ENCODE measurements at places on chromosomes 12 and 14.

DNA sequence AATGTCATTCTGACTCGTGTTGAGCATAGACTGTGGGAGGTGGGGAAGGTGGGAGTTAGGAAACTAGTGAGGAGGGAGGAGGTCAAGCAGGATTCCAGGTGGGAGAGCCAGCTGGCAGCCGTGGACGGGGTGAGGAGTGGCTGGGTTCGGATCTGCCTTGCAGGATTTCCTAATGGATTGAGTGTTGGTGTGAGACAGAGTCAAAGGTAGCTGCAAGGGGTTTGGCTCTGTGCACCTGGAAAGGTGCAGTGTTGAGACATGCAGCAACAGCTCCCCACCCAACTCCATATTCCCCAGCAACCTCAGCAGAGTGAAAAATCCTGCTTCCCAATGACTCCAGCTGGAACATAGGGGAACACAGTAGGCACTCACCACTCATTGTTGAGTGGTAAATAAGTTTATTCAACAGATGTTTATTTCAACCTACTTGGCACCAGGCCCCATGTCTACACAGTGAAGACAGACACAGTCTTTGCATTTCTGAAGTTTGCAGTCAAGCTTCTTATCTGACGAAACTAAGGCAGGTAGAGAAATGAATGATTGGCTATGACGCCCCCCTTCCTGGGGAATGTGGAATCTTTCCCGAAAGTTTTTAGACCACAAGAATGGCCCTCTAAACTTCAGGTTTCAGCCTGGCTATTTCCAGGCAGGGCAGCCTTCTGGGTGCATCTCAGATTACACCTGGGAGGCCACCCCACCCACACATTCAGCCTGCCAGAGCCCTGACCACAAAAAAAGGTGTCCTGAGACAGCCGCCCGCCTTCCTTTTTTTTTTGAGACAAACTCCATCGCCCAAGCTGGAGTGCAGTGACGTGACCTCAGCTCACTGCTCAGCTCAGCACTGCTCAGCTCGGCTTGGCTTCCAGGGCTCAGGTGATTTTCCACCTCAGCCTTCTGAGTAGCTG is 37.9 kb upstream of the PLEKHG6 start:
- DNase-seq: no peak

GRCh38 chr12:1993341-1993740 is 10.9 kb downstream of the DCP1B start:
- DNase-seq: no peak

GRCh38 chr12:113230315-113231234 is 9.3 kb downstream of the TPCN1 start:
- no peak for DNase-seq

DNA sequence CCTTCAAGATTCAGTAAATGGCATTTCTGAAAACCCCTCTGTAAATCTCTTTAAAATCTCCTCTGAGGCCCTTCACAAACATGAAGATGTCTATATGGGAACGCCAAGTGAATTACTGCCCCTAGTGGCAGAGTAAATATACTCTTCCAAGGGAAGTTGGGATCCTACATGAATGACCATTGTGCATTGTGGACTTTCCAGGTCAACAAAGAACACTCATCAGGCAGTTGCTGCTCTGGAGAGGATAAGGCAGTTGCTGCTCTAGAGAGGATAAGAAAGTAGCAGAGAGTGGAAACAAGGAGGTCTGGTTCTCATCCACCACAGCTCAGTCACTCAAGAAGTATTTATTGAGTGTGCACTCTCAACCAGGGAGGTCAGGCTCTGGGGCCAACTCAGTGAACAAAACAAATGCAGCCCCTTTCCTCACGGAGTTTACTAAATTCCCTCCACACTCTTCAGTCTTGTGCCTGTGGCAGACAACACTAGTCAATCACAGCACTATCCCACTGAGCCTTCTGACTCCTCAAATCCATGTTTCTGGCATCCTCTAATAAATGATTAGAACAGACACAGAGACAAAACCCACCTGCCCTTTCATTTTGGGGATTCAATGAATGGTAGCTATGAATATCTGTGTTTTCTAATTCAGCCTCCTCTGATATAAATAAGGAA is 52.9 kb downstream of the SVOP start:
- DNase-seq: no peak

GRCh38 chr12:93773122-93773871 is 96.1 kb downstream of the CRADD start:
- no peak for DNase-seq

- DNase-seq: no peak
Observed at GRCh38 chr12:15201056-15201455, 20.2 kb downstream of the RERG start.

DNA sequence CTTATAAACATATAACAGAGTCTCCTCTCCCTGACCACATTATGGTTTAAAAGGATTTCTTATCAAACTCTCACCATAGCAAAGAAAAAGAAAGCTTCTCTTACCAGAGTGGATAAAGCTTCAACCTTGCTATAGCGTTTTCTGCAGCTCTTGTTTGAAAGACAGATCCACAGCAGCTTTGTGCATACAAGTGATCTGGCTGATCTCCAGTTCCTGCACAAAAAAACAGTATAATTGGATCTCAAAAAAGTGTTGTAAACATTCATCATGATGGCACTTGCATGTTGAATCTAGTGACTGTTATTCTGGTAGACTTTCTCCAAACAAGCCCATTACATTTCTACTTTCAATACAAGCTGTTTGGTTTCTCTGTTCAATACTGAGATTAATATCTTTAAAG is 178.9 kb upstream of the MGAT4C start:
- DNase-seq: no peak

DNA sequence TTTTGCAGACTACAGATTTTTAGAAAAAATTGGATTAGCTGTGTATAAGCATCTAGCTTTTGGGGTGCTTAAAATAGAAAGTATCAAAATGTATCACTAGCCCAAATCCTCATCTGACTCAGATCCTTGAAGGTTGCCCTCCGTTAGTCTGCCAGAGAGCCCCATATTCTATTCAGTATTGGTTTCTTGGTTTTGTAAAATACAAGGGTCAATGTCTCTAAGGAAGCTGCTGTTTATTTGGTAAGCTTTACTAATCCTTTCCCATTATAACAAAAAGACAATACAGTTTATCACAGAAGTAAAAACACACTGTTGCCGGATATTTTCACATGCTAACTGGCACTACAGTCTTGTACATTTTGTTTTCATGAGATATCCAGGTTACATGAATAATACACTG is 92.8 kb upstream of the PTHLH start:
- no peak for DNase-seq

- DNase-seq: no peak
Observed at GRCh38 chr12:11704089-11704488, 54.6 kb downstream of the ETV6 start.

GRCh38 chr14:74501135-74501614 is 7.6 kb downstream of the ISCA2 start:
- DNase-seq: no peak
